ENCODE measurements at places on chromosomes 16 and 17.
A peak's percentile ranks its signal among the peaks of the same experiment; 100 is the strongest.

DNA sequence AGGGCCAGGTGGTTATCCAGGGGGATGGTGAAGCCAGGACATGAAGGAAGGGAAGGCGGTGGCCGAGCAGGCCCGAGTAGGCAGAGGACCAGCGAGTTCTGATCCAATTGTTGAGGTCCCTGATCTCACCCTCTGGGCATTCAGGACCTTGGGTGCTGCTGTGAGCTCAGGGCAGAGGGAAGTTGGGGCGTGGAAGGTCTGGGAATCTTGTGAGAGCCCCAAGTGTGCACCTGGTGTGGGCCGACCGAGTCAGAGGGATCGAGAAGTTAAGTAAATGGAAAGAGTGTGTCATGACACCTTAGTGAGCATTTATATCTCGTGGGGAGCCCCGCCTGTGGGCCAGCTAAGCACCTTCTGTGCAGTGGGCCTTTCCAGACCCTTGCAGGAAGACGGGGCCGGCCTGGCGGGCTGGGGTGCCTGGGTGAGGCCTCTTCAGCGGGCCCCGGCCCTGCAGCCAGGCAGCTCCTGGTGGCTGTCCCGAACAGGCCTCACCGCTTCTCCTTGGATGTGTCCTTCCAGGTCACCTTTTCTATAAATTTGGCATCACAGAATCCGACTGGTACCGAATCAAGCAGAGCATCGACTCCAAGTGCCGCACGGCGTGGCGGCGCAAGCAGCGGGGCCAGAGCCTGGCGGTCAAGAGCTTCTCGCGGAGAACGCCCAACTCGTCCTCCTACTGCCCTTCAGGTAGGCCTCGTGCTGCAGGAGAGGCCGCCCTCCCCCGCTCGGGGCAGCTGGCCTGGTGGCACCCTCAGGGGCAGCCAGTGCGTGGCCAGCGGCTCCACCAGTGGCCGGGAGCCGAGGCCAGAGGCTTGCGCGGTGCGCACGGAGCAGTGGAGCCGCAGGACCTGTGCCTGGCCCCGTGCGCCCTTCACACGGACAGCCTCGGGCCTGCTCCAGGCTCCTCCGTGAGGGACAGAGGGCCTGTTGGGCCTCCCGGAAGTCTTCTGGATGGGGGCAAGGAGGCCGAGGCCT is 76.0 kb downstream of the BANP start:
- DNase-seq = no peak

DNA sequence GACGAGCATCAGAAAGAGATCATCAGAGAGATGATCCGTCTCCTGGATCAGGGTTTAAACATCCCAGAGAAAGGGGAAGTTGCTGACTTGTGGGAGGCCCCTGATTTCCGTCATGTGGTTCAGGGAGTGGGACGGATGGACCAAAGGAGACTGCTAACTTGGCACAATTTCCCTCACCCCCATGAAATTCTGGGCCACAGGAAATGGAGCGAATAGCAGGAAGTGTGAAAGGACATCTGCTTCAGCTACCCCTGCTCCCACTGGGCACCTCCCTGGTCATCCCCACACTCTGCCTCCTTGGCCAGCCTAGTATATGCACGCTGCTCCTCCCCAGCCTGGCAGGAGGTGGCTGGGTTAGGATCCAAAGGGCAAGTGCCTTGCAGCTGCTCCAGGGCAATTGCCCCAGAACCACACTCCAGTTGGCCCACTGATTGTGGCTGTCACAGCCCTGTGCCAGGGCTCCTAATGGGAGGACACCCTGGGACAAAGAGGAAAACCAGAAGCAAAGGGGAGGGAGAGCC is 1.3 kb downstream of the ARRB2 start:
- no peak for DNase-seq

GRCh38 chr16:58426966-58427365 is 34.7 kb downstream of the GINS3 start:
- no peak for DNase-seq

DNA sequence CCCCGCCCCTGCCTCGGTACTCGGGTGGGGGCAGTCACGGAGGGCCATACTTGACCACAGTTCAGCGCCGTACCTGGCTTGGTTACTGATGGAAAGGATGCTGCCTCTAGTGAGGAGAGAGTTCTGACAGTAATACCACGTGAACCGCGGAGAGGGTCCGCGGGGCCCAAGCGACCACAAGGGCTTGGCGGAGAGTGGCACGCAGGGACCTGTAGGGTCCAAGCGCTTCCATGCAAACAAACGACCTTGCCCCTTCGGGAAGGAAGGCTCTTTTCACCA is 9.2 kb downstream of the KDM6B start:
- DNase-seq = no peak

DNA sequence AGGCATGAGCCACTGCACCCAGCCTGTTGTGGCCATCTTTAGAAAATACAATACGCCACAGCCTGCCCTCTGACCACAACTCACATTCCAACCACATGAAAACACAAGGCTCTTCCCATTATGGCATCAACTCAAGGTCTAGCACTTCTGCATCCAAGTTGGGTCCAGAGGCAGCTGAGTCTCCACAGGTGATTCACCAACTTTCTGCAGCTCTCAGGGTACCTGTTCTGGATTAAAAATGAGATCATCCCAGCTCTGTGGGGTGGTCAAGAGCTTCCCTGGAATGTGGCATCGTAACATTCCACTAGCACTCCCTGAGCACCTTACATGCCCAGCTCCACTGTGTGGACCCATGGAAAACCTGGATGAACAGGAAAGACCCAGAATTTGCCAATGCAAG is 9.9 kb upstream of the GUCY2D start:
- no peak for DNase-seq

GRCh38 chr17:76844846-76845245 is 23.4 kb upstream of the MGAT5B start:
- DNase-seq = no peak

- DNase-seq = peak; percentile 92
Measured at GRCh38 chr17:17001874-17002520, 30.1 kb upstream of the TNFRSF13B start.

GRCh38 chr17:79324194-79324593 is 249.6 kb downstream of the ENGASE start:
- no peak for DNase-seq

DNA sequence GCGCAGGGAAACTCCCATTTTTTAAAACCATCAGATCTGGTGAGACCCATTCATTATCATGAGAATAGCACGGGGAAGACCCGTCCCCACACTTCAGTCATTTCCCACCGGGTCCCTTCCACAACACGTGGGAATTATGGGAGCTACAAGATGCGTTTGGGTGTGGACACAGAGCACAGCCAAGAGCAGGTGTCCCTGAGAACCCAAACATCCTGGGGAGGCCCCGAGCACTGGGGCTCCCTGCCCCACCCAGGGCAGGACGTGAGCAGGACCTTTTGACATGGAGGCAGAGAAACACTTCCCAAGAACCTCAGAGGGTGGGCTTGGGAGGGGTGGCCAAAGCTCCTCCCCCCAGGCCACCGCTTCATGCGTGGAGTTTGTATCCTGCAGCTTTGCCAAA is 89.9 kb upstream of the DNAH17 start:
- no peak for DNase-seq

DNA sequence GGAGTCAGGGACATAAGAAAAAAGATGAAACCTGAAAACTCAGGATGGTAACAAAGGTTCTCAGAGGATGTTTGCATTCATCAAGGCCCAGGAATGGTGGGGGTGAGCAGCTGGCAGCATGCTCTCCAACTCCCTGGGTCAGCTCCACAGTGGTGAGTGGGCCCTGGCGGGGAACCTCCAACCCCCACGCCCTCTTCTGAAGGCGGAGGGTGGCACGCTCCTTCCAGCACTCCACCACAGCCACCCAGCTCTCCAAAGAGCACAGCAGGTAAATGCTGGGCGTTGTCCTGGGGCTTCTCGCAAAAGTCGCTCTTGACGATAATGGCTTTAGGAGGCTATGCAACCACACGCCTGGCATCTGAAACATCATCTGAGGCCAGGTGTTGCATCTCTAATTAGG is 173.8 kb downstream of the C16orf78 start:
- DNase-seq = no peak

DNA sequence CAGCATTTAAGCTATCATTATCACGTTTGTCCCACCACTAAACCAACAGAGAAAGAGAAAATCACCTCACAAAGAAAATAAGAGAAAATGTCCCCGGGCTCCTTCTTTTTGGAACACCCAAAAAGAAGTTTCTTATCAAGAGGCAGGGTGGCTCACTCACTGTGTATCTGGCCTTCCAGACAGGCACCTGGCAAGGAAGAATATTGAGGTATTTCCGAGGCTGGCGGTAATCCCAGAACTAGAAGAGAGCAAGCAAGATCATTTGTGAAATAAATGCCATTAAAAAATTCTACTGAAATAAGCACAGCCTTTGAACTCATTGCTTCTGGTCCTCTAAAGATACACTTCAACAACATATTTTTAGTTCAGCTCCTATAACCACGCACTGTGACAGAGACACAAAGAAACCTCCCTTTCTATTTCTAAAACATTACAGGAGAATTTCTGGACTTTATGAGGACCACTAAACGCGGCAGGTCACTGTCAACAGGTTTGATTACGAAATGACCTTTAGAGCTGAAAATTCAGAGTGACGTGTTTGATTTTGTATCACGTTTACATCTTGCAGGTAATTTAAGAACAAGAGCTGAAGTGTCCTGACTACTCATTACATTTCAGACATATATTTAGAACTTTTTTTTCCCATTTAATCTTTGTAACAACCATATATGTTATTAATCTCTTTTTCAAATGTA is 61.0 kb downstream of the WDR59 start:
- no peak for DNase-seq

GRCh38 chr17:8311131-8311790 is 1.2 kb downstream of the ARHGEF15 start:
- DNase-seq = no peak

- no peak for DNase-seq
Measured at GRCh38 chr16:3861808-3862451, 18.6 kb downstream of the CREBBP start.

DNA sequence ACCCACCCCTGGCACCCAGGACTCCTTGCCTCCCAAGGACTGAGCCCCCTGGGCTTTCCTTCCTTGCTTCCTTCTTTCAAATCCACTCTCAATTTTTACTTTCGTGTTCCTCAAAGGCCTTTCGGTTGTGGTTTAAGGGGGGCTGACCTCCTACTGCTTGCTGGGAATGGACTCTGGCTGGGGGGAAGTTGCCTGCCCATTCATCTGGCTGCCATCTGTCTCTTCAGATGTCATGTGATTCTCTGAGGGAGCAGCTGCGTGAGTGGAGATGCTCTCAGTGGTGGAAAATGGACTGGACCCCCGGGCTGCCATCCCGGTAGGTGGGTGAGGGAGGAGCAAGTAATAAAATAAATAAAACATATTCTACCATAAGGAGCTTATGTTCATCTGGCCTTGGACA is 93.8 kb upstream of the RPRML start:
- peak; percentile 39 for DNase-seq

DNA sequence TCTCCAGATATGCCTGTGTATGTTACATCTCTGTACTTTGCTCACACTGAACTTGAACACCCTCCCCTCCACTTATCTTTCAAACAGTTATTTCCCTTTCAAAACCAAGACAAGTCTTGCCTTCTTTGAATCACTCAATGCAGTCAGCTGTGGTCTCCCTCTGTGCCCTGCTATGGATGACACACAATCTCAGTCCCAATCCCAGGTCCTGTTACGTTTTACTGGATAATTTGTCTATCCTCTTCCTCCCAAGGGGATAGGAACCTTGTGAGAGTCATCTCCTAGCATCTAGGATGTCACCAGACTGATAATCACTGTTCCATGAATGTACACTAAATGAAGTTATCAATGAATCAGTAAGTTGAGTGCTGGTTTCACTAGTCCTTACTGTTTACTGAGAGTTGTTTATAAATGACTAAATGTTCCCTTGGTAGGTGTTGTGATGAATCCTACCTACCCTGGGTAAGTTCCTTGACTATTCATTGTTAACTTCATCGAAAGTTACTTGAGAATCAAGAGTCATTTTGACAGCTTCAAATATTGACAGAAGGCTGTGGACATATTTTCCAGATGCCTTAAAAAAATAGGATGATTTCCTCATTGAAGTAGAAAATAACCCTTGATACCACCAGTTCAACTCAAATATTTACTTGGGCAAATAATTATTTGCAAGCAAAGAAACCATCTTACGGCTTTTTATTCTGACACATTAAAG is 244.9 kb downstream of the PRKCA start:
- no peak for DNase-seq

Data from ecto neural progenitor cell (in vitro differentiated cells).